Activated CD8-positive, alpha-beta T cell treated with anti-CD3 and anti-CD28 coated beads for 36 hours (primary cell): ENCODE measurements at places on chromosomes 4 and X. TPM values are rescaled to one million over a fixed set of nuclear protein-coding genes. Genes with fewer than 3 reads are reported as not detected.

SCRG1 gene
- total RNA-seq = not detected

CSAG3 gene
- not detected for total RNA-seq

ABCG2 gene
- total RNA-seq = 0.25 TPM

IL1RAPL1 gene
- not detected for total RNA-seq

AREG gene
- total RNA-seq = 0.67 TPM

GRCh38 chr4:27595571-27596360, 735.1 kb downstream of the STIM2 start:
- DNase-seq = no peak
- no peak overlapping the region for H3K4me3 ChIP-seq
- H3K36me3 ChIP-seq = no peaks in the 10 kb centered on the region

- DNase-seq = no peak
- peaks cover 3% of the 10 kb centered on the region for H3K4me1 ChIP-seq
- no peak overlapping the region for H3K27ac ChIP-seq
- peaks cover 9% of the 10 kb centered on the region for H3K36me3 ChIP-seq
Observed at GRCh38 chrX:139762400-139763183, 54.6 kb upstream of the MCF2 start.

- peaks cover 43% of the 10 kb centered on the region for H3K36me3 ChIP-seq
- H3K27ac ChIP-seq = peak overlapping the region; percentile 94
- no peak for DNase-seq
- no peaks in the 10 kb centered on the region for H3K27me3 ChIP-seq
Observed at GRCh38 chr4:118279920-118280432, 72.8 kb downstream of the PRSS12 start.

DNA sequence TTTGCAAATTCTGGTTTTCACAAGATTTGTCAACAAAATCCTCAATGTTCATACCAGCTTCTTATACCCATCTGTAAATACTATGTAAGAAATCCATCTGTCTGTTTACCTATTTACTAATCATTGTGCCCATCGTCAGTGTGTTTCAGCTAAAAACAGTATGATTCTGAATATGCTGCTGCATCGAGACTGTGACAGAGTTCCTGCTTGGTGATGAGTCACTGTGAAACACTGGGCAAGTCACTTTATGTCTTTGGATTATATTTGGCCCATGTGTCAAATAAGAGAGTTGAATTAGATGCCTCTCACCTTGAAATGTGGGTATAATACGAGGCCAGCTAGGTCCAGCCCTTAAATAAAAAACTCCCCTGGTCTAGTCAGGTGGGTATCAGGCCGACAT, 79.3 kb downstream of the CBLL2 start:
- H3K4me3 ChIP-seq = no peak overlapping the region
- no peak overlapping the region for H3K27ac ChIP-seq
- DNase-seq = no peak
- no peaks in the 10 kb centered on the region for H3K36me3 ChIP-seq
- no peaks in the 10 kb centered on the region for H3K4me1 ChIP-seq

GRCh38 chr4:36256398-36256891, 12.1 kb upstream of the ARAP2 start:
- peaks cover 45% of the 10 kb centered on the region for H3K4me1 ChIP-seq
- peak overlapping the region; percentile 94 for H3K27ac ChIP-seq
- H3K4me3 ChIP-seq = peak overlapping the region; percentile 69
- DNase-seq = peak; percentile 40
- no peaks in the 10 kb centered on the region for H3K36me3 ChIP-seq

- H3K4me3 ChIP-seq = no peak overlapping the region
- no peak overlapping the region for H3K27ac ChIP-seq
- H3K27me3 ChIP-seq = no peaks in the 10 kb centered on the region
- DNase-seq = no peak
- H3K4me1 ChIP-seq = no peaks in the 10 kb centered on the region
- H3K36me3 ChIP-seq = no peaks in the 10 kb centered on the region
Observed at GRCh38 chr4:96293806-96294205, 453.9 kb downstream of the PDHA2 start.

DNA sequence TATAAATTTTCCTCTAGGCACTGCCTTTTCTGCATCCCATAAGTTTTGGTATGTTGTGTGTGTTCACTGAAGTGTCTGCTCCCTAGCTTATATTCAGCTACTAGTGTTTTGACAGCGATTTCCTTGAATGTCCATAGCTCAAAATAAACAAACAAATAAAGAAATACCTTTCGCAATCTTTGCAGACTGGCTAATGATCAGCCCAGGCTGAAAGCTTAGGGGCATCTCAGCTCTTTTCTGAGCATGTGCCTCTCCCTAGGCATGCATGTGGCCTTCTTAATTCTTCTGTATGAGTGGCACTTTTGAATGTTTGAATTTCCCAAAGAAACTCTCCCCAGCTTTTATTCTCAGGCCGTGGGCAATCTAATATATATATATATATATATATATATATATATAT, 44.6 kb upstream of the SHROOM4 start:
- no peak overlapping the region for H3K4me3 ChIP-seq
- H3K36me3 ChIP-seq = no peaks in the 10 kb centered on the region
- H3K27me3 ChIP-seq = no peaks in the 10 kb centered on the region
- H3K4me1 ChIP-seq = no peaks in the 10 kb centered on the region

DNA sequence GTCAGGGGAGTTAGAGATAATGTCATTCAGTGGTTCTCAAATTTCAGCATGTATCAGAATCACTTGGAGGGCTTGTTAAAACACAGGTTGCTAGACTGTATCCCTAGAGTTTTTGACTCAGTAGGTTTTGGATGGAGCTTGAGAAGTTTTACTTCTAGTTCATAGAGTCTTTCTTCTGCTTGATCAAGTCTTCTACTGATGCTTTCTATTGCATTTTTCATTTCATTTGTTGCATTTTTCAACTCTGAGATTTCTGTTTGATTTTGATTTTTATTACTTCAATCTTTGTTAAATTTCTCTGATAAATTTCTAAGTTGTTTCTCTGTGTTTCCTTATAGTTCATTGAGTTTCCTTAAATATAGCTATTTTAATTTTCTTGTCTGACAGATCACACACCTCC, 361.4 kb downstream of the RAPGEF2 start:
- peaks cover 3% of the 10 kb centered on the region for H3K27me3 ChIP-seq
- H3K27ac ChIP-seq = no peak overlapping the region
- no peaks in the 10 kb centered on the region for H3K36me3 ChIP-seq
- no peak for DNase-seq
- no peak overlapping the region for H3K4me3 ChIP-seq

- H3K4me1 ChIP-seq = peaks cover 42% of the 10 kb centered on the region
- DNase-seq = peak; percentile 96
- H3K27ac ChIP-seq = peak within 1 kb of the TSS; percentile 97
- H3K27me3 ChIP-seq = no peaks in the 10 kb centered on the region
Observed at GRCh38 chr4:102344954-102345794, at the start of gene SLC39A8. Gene SLC39A8 (minus strand): TSS chr4:102345482. CDS start chr4:102344662, 820 bp downstream.

DNA sequence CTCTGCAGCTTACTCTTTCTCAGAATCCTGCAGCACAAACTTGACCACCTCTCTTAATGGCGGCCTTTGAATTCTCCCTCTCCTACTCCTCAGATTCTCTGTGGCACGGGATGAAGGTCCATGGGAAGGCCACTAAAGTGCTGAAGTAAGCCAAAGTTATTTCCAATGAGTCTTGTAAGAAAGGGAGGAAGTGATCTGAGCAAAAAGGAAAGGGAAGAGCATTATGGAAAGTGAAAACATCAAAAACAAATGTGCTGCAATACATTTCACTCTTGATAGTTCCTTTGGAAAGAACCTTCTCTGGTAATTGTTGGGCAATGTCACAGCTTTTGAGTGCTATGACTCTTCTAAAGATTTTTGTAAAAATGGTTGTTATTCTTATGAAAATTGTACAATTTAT, 54.3 kb upstream of the CAMK2D start:
- H3K4me3 ChIP-seq = no peak overlapping the region
- H3K27ac ChIP-seq = no peak overlapping the region
- peaks cover 2% of the 10 kb centered on the region for H3K36me3 ChIP-seq
- no peak for DNase-seq
- peaks cover 11% of the 10 kb centered on the region for H3K4me1 ChIP-seq
- no peaks in the 10 kb centered on the region for H3K27me3 ChIP-seq

GRCh38 chr4:38334791-38335190, 329.2 kb upstream of the KLF3 start:
- no peak overlapping the region for H3K27ac ChIP-seq
- H3K27me3 ChIP-seq = no peaks in the 10 kb centered on the region
- H3K4me3 ChIP-seq = no peak overlapping the region
- DNase-seq = no peak

DNA sequence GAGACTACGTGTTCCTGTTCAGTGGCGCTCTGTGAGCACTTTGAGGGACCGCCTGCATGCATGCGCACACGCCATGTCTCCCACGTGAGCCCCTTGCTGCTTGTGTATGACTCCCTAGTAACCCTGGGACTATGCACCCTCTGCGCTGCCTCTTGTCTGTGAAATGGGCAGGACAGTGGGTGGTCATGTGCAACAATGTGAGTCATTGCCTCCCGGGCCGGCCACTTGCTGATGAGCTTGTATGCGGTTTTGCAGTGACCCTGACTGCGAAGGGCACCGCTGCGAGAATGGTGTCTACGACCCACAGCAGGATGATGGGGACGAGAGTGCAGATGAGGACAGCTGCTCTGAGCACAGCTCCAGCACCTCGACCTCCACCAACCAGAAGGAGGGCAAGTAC, 61.4 kb downstream of the TNIP2 start:
- no peak for DNase-seq
- H3K4me3 ChIP-seq = no peak overlapping the region
- no peak overlapping the region for H3K27ac ChIP-seq
- H3K36me3 ChIP-seq = peaks cover 58% of the 10 kb centered on the region

GRCh38 chr4:180564448-180564847, 1678.8 kb upstream of the TENM3 start:
- no peaks in the 10 kb centered on the region for H3K36me3 ChIP-seq
- H3K4me3 ChIP-seq = no peak overlapping the region
- DNase-seq = no peak
- no peaks in the 10 kb centered on the region for H3K4me1 ChIP-seq
- H3K27ac ChIP-seq = no peak overlapping the region
- no peaks in the 10 kb centered on the region for H3K27me3 ChIP-seq
